HS-5 (cell line): ENCODE measurements at places on chromosomes 5 and 9.

DNA sequence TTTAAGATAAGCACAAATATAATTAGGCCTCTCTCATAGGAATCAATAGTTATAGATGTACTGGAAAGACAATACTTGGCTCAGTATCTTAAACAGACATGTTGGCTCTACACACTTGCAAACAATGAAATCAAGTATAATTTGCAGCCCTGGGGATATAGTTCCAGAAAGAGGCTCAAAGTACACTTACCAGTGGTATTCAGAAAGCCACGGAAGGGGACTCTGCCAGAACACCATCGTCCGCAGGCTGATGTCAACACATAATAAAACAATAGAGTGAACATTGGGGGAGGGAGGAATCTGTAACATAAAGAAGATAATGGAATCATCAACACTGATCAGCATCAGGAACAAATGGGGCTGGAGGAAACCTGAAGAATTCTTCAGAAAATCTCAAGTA lies 31.2 kb upstream of the EBF1 start:
- DNase-seq: no peak

GRCh38 chr5:102608414-102608813 lies 109.6 kb upstream of the SLCO6A1 start:
- DNase-seq: no peak

DNA sequence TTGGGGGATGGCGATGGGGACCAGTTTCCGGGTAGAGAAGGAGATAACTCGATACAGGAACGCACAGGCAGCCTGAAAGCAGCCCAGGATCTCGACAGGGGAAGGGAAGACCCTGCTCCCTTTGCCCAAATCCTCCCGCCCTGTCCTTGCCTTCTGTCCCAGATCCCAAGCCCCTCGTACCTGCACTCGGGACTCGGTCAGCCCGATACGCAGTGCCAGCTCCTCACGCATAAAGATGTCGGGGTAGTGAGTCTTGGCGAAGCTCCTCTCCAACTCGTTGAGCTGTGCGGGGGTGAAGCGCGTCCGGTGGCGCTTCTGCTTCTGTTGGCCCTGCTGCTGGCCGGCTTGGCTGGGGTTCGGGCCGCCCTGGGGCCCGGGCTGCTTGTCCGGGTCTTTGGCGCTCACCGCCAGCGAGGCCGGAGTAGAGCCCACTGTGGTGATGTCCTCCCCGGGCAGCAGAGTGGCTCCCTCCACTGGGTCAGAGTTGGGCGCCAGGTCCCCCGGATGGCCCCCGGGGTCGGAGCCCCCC lies 1.8 kb downstream of the OTP start:
- no peak for DNase-seq

DNA sequence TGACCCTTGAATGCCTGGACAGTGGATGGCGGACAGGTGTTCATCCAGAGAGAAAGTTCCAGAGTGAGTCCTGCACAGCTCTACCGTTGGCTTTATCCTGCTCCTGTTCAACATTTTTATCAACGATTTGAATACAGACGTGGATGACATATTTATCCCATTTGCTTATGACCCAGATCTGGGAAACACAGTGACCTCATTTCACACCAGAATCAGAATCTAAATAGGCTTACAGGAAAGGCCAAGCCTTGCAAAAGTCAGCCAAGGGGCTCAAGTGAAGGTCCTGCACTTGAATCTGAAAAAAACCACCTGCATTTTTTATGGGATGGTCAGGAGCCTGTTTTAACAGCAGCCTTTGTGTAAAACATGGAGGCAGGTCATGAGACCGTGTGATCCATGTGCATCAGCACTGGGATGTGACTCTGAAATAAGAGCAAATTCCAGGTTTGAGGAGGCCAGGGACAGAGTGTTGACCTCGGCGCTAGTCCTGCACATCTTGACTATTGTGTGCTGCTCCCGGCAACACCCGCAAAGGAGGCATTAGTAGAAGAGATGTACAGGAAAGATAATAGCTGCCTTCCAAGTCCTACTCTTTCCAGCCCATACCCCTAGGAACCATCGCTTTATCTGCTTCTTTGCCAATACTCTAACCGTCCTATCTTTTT lies 18.5 kb downstream of the PDZD2 start:
- no peak for DNase-seq

GRCh38 chr9:109269081-109269480 lies 51.8 kb downstream of the EPB41L4B start:
- DNase-seq: no peak

GRCh38 chr9:70422371-70423043 lies 8.1 kb upstream of the KLF9 start:
- DNase-seq: no peak

- peak; percentile 42 for DNase-seq
Observed at GRCh38 chr9:95572381-95573151, 55.8 kb upstream of the PTCH1 start.

DNA sequence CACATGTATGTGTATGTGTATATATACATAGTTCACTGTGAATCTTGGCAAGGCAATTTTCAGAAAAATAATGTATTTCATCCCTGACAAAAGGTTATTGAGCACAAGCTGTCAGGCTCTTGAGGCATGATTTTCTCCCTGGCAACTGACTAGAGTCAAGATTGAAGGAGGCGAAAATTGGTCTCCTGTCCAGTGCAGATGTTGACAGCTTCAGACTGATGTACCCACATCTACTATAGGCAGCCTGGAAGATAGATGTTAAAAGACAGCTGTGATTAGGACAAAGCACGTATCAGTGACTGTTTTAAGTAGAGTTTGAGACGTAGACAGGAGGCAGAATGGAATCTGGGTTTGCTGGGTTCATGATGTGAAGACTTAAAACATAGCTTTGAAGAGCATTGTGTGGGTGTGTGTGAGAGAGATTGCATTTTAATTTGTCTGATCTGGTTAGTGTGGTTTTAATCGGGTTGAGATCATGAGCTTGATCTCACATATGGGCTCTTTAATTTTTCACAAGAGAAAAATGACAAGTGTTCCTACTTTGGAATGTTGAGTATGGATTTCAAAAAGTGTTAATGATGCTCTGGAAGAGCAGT lies 39.1 kb downstream of the CTNNA1 start:
- no peak for DNase-seq

DNA sequence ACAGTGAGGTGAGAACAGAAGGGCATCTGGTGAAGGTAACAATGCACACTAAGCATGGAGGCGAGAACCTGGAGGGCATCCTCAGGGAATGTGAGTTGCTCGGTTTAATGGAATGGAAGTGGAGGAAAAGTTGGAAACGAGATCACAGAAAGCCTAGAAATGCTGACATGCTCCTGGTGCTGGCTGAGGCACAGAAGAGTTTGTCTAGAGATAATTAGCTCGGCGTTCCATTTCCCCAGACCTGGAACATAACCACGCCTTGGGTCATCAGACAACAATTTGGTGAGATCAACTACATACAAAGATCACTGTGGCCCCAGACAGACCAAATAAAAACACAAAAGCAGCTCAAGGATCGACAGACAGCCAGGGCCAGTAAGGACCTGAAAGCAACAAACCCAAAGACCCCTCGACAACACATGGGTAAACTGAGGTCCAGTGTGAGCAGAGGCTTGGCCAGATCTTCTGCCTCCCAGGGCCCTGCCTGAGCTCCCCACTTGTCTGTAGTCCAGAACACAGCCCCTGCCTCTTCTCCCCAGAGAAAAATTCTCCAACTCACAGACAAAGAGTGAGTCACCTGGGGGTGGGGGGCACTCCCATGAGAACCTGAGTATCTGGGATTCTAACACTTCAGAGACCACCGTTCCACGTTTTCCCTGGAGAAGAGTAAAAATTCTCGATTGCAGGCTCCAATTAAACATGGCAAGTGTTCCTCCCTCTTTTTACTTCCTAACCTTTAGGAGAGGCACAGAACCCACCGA lies 52.5 kb downstream of the SHB start:
- no peak for DNase-seq

DNA sequence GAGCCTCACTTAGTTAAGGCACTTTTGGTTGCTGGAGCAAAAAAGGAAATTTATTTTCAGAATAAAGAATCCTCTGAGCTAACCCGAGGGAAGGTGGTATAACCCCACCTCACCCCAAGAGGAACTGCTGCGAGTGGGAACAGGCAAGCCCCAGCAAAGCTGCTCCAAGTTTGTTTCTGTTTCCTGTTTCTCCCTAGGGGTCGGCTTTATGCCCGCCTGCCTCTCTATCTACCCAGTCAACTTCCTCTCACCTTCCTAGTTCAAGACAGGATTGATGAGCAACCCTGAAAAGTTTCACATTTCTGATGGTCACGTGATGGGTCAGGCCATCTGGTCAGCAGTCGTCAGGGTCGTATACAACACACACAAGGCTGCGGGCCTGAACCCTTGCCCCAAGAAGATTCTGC lies 31.1 kb downstream of the TRIO start:
- no peak for DNase-seq

DNA sequence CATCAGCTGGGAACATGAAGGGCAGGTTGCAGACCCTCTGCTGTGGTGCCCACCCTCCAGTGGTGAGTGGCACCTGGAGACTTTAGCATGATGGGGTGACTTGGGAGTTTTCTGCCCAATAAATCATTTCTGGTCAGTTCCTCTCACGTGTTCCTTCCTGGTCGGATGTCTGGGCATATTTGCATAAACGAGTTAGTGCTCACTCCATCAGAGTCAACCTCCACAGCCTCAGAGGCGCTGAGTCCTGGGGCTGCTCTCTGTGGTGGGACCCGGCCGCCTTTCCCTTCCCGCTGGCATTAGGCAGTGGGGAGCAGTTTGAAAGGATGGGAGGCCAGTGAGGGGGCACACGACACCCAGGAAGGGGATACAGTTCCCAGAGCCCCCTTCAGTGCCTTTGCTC lies 114.0 kb upstream of the FCN2 start:
- DNase-seq: no peak

DNA sequence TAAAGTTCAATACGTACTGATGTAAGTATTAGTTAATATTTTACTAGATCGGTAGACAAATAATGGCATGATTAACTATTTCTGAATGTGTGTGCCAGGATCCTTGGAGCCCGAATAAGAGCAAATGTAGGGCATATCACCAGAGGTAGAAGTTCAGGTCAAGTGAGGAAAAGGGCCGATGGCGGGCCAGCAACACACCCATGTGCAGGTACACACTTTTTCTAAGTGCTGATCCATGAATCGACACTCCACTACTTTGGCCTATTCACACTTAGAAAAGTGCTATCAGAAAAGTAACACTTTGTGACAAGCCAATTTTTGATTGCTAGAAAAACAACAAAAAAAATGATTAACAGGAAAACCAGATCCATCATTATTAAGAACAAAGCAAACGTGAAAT lies 150.3 kb downstream of the AUH start:
- DNase-seq: no peak
